ENCODE measurements at places on chromosomes 2 and 18.

DNA sequence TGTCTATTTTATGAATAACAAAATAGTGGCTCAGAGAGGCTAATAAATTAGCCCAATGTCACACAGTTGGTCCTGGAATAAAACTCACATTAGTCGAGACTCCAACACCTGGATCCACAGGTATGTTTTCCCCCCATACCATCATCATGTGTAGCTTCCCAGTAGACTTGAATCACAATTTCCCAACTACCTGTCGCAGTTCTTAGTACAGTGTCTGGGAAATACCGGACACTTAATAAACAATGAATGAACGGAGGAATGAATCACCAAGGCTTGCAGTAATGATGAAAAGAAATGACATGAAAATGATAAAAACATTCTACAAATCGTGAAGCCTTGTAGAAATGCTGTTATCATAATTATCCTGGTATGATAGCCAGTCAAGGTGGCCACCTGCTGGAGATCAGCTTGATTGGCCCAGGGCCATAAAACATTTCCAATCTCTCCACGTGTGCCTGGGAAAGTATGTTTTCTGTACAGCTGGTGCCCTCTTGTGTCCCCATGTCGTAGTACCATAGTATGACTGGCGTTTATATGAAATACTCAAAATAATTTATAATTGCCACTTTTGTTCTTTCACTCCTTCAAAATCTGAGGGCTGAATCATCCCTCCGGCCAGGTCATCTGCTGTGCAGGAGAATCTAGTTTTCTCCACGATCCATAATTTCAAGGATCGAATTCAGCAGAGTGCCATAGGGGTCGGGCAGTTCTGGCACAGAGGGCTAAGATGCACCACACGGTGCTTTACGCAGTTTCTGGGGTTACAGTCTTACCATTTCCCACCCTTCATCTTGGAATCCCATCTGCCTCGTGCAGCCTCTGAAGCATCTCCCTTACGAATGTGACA, 95.4 kb downstream of the LAMA1 start:
- no peak for DNase-seq

- DNase-seq: no peak
Measured at GRCh38 chr18:3305354-3305762, 43.4 kb downstream of the MYL12B start.

- no peak for DNase-seq
Measured at GRCh38 chr2:37324536-37324785, 172 bp downstream of the PRKD3 start.

DNA sequence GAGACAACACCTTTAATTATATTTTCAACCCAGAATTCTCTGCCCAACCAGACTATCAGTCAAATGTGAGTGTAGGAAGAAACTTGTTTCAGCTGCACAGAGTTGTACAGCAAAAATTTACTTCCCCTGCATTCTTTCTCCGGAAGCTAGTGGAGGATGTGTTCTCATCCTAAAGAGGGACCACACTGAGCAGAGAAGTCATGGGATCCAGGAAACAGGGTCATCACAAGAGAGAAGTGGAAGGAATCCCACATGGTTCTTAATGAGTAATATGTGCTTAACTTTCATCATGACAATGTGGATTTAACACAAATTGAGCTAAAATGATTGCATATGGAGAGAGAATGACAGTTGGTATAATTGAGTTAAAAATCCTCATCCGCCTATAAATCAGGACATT, 78.2 kb downstream of the INPP4A start:
- no peak for DNase-seq

DNA sequence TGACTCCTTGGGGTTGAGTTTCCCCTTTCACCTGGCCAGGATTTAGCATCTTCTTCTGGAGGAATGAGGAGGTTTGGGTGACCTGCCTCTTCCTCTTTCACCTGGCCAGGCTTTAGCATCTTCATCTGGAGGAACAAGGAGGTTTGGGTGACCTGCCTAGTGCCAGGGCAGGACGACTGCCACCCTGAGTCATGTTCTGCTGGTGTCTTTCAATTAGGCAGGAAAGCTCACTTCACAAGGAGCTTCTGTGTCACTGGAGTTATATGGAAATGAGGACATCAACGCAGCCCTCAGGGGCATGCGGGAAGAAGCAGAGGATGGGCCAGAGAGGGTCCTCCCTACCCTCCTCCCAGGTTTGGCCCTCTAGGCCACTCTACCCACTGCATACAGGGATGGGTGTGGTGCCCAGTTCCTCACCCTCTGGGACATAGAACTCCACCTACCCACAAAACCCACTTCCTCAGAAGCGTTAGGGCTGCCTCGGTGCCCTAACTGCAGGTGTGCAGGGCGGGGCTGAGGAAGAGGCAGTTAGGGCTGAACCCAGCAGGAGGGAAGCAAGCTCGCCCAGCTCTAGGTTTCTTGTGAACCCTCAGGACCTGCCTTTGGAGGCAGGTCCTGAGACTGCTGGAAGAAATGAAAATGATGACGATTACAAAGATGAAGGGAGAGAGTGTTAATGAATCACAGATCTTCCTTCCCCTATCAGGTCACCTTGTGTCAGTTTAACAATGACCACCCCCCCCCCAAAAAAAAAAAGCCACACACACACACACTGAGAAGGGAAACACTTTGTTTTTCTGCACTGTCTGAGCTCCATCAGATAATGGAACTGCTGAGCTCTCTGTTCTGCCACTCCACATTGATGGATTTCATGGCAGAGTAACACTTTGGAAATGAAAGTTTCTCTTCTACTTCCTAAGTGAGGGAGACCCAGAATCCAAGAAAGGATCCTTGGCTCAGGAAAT, 71.0 kb downstream of the ARL4C start:
- peak; percentile 24 for DNase-seq

- no peak for DNase-seq
Measured at GRCh38 chr2:148135705-148136104, 114.8 kb downstream of the MBD5 start.

DNA sequence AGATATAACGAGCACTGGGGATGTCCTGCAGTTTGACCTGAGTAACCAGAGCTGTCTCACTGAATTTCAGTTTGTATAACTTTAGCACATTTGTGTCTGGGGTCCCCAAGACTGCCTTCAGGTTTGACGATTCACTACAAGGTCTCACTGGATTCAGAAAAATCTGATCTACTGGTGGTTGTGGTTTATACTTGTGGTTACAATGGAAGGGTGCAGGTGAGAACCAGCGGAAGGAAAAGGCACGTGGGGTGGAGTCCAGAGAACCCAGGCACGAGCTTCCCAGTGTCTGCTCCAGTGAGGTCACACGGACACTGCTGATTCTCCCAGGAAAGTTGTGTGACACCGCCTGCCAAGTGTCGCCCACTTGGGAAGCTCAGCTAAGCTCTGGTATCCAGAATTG, 126.0 kb downstream of the ZNF236 start:
- no peak for DNase-seq

GRCh38 chr2:175461839-175462238, 280.3 kb upstream of the ATP5MC3 start:
- DNase-seq: no peak

DNA sequence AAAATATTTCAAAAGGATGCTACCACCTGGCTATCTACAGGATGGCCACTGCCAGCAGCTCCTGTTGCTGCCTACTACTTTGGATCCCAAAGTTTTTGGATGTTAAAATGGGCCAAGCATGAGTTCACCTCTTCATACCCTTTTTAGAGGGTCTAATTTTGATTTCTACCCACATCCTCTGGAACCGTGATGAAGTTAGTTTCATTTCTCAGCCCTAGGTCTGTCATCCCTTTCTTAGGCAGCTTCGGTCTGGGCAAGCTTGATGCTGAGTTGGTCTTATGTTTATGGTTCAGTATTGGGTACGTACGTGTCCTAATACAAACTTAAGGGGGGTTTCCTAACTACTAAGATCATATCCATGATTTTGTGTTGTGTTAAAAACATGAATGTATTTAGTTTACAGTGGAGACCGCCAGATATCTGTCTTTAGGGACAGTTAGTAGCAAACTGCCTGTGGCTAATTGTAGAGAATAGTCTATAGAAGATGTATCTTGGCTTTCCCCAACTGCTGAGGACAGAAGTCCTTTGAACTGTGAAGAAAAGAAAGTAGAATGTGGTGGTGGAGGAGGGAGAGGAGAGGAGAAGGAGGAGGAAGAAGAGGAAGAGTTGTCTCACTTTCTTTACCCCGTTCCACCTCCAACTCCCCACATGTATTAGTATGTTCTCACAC, 184.9 kb downstream of the UBE2E3 start:
- DNase-seq: no peak

DNA sequence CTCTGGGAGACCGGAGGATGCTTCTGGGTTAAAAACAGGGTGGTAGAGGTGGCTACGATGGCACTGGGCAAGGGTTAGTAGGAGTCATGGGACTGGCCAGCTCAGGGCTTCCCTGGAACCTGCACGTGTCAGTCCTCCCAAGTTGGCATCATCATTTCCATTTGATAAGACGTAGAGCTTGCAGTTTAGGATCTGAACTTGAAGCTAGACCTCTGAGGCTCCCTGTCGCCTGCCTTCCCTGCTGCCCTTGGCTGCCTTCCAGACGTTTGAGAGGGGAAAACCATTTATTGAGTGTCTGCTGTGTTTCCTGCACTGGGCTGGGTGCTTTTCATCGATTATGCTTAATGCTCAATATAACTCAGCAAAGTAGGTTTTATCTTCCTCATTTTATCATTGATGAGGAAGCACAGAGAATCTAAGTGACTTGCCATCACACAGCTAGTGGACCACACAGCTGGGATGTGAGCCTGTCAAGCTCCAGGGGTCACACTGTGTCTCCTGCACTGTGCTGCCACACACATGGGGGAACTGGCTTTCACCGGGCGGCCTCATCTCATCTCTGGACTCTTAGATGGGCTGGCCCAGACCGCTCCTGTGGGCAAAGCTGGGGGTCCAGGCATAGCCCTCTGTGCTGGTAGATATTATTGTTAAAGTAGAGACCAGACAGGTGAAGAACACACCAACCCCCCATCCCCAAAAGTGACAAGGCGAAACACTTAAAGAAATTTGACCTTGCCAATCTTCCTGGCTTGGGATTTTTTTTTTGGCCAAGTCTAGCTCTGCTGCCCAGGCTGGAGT, 7.8 kb downstream of the NT5DC4 start:
- no peak for DNase-seq

GRCh38 chr18:75035928-75036327, 173.0 kb downstream of the PTGR3 start:
- DNase-seq: no peak

GRCh38 chr2:236964291-236964690, 121.4 kb upstream of the COPS8 start:
- DNase-seq: no peak

- DNase-seq: no peak
Measured at GRCh38 chr2:85734942-85735608, 18.7 kb upstream of the ATOH8 start.

DNA sequence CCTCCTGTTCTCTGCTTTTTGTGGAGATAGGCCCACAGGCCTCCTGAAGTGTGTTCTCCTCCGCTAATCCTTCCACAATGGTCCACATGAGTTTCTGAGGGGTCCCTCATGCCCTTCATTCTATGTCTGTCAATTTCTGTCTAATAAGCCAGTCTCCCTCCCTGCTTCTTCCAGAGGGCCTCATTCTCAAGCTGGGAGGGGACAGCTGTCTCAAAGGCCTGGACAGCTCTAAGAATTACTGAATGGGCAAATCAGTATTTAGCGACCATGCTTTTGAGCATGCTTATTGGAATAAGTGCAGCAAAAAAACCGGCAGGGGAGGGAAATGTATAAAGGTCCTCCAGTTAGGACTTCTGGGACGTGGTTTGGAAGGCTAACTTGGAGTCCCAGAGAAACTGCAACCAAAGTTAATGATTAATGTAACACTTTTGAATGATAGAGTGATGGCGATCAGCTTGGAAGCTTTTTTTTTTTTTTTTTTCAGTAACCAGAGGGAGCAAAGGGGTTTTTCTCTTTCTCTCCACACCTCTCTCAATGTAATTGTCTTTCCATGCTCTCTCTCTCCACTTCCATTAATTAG, 890.7 kb upstream of the POU3F3 start:
- no peak for DNase-seq

DNA sequence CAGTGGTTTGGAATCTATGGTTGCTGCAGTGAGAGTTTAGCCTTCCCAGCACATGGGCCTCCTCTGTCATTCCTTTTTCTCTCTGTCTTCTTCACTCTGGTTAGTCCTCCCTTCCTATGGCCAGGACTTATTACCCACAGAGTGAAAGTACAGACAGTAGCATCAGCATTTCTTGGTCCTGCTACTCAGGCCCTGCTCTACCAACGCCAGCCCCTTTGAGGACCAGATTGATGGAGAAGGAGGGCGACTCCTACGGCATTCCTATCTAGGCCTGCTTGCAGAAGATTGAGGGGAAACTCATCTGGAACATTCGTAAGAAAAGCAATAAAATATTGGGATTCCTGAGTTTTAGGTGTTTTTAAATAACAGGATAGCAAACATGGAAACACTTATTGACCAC, 43.5 kb downstream of the BMP10 start:
- no peak for DNase-seq

GRCh38 chr2:98037666-98038336, 42.1 kb upstream of the TMEM131 start:
- DNase-seq: no peak

DNA sequence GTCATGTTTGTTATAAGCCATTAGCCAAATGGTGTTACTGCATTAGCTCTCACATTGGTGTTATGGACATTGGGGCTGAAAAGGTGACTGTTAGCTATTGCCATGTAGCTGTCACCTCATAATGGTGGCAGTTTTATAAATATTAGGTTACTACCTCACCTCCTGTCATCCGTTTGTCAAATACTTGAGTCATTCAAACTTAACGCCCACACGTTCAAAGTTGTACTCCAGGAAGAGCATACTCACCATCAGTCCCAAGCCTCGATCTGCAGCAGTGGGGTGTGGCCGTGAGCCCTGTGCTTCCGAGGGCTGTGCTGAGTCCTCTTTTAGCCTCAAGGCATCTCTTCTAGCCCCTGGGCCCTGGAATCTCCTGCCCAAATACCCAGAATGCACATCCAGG, 87.3 kb downstream of the PDK1 start:
- no peak for DNase-seq

DNA sequence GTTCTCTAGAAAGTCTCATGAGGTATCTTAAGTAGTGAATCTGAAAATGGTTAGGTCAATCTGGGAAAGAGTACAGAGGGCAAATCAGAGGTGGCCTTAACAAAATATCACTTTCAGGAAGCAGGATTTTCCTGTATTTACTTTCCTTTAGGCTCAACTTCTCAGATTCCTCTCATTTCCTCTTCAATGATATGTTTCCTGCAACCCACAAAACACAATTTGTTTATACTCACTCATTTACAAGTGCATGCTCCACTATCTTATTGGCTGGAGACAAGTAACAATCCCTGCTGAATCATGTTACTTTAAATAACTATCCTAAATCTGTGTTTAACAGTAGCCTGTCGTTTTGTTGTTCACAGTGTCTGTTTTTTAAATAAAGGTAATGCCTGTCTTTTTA, 228.1 kb downstream of the DSC3 start:
- DNase-seq: no peak

DNA sequence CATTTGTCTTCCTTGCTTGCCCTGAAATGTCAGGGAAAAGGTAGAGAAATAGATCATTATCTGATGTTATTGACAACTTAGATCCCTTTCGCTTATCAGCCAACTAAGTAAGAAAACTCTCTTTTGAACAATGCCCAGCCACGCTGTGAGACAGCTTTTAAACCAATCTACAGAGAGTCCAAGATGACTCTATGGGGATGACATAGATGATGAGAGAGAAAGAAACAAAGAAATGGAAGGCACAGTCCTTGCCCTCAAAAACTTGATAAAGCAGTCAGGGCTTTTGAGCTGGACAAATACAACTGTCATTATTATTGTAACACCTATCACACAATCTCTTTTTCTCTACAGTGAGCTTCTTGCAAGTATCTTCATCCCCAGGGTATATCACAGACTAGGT, 222.6 kb downstream of the SETBP1 start:
- no peak for DNase-seq
